Epithelial cell of esophagus (primary cell): ENCODE measurements at places on chromosomes 7 and 10.
A peak's percentile ranks its signal among the peaks of the same experiment; 100 is the strongest.

- DNase-seq, result no peak
These were observed 275.4 kb downstream of the GLRX3 start for GRCh38 chr10:130411496-130412085.

DNA sequence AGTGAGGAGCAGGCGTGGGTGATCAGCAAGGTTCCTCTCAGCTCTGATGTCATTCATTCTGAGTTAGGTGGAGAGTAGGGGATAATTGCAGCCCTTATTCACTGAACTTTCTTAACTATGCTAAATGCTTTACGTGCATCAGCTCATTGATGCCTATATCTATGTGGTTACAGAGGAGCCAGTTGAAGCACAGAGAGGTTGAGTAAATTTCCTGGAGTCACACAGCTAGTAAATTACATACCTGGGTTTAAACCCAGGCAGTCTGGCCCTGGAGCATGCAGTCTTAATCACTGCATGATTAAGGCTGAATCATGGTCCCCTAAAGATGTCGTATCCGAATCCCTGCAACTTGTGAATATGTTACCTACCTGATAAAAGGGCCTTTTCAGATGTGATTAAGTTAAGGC, 99.6 kb downstream of the GRK5 start:
- peak; percentile 79 for DNase-seq

- no peak for DNase-seq
These were observed 28.6 kb downstream of the ECD start for GRCh38 chr10:73139251-73139650.

GRCh38 chr10:59793919-59794318, 40.7 kb upstream of the MRLN start:
- no peak for DNase-seq

DNA sequence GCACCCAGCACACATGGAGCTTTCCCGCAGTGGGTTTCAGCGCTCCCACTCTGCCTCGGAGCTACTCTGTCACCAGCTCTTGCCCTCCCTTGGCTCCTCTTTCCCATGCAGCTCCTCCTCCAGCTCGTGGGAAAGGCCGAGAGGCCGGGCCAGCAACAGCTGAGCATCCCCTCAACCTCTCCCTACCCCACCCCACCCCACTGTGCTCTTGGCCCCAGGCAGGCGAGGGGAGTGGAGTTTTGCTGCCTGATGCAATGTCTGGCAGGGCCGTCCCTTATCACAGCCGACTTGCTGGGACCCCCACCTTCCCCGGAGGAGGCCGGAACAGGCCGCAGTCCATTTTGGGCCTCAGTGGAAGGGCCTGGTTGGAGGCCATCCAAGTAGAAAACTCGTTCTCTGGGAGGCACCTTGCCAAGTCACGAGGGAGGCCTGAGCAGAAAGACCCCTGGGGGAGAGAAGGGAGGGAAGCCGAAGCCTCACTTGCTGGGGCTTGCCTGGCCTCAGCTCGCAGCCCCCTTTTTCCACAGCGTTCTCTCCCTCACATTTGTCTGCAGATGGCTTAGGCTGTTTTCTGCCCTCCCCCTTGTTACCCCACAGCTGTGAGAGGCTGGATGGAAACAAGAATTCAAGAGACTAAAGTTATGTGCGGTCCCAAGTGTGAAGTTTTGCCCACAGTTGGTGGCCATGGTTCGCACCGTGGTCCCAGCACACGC, 35.3 kb downstream of the CHST3 start:
- DNase-seq, result peak; percentile 31

DNA sequence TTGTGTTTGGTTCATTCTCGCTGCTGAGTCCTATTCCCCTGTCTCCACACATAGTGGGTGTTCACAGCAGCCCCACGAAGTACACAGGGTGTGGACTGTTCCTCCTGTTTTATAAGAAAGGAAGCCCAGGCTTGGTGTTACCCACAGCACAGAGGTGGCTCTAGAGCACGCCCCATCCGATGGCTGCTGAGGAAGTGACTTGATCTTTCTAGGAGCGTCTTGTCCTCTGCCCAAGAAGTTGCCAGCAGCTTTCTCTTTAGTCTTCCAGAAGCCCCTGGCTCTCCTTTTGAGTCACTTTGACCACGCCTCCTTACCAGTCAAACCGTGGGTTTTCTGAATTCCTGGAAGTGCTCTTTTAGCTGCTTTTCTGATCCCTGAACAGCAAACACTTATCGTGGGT, 94.0 kb downstream of the GRK5 start:
- DNase-seq, result no peak

GRCh38 chr7:18496341-18496700, 772 bp downstream of the HDAC9 start:
- DNase-seq, result no peak

GRCh38 chr7:45812946-45813345, 59.9 kb downstream of the CCDC201 start:
- no peak for DNase-seq

- DNase-seq, result peak; percentile 30
These were observed 219.7 kb downstream of the MTERF1 start for GRCh38 chr7:91660734-91661356.

- no peak for DNase-seq
These were observed 4.9 kb upstream of the KLHL7 start for GRCh38 chr7:23100697-23101096.

DNA sequence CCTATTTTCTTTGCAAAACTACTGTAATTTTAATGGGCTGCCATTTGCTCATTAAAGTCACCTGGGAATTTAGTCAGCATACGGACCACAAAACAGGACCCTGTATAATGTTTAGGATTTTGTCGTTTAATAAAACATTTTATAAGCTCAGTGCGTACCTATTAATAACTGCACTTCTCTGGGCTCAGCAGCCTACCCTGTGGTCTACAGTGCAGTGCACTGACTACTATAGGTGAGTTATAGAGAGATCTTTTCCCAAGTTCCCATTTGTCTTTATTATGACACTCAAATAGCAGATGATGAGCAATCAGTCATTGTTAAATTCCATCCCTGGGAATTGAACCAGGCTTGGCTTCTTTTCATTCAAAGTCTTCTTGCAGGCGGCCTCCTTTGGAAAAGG, 433.4 kb upstream of the NFE2L3 start:
- no peak for DNase-seq

GRCh38 chr10:49287689-49288340, 11.2 kb upstream of the C10orf71 start:
- no peak for DNase-seq

- DNase-seq, result no peak
These were observed 139.2 kb upstream of the RET start for GRCh38 chr10:42937649-42938180.

DNA sequence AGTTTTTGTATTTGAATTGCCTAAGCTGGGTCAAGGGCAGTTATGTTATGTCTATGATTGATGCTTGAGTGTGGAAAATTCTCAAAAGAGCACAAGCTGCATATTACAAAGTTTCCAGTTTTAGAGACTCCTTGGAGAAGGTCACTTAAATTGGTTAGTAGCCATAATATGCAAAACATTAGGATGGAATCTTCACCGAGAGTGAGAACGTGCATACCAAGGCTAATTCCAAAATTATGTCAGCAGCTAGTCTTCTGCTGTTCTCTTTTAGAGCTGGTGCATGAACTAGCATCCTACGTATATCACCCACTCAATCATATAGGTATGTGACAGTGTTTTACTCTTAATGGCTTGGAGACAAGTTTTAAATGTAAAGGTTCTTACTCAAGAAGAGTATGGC, 49.2 kb downstream of the MKX start:
- DNase-seq, result no peak

- DNase-seq, result no peak
These were observed 4.5 kb upstream of the LRRC4 start for GRCh38 chr7:128035712-128036111.

GRCh38 chr7:35263396-35263795, 9.5 kb upstream of the TBX20 start:
- DNase-seq, result no peak

- DNase-seq, result peak; percentile 8
These were observed 80.0 kb downstream of the AKAP9 start for GRCh38 chr7:92020636-92021035.

DNA sequence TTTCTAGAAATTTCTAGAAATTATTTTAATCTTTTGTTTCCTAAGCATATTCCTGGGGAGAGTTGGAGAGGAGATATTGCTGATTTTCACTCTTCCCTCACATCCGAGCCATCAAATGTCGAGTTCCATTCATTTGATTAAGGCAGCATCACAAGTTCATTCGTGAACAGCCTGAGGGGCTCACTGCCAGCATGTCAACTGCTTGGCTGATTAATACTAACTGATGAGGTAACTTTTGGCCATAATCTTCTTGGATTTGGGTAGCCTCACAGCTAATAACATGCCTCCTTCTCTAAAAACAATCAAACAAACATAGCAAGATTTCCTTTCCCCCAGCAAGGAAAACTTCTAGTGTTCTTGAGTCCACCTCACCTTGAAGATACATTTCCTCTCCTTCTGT, 87.1 kb upstream of the AFAP1L2 start:
- DNase-seq, result peak; percentile 70

DNA sequence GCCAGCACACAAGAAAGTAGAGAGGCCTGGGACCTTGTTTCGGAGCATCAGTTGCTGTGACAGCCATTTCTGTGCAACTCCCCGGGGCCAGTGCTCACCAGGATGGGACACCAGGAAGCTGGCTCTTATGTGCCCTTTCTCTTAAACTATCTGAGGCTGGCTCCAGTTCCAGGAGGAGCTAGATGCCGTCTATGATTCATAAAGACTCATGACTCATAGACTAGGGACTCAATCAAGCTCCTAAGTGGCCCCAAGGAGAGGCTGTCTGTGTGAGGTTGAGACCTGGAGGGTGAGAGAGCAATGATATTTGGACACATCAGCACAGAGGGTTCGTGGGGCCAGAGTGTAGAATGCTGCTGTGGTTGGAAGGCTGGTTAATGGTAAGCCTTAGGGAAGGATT, 580.1 kb downstream of the CCSER2 start:
- peak; percentile 4 for DNase-seq

DNA sequence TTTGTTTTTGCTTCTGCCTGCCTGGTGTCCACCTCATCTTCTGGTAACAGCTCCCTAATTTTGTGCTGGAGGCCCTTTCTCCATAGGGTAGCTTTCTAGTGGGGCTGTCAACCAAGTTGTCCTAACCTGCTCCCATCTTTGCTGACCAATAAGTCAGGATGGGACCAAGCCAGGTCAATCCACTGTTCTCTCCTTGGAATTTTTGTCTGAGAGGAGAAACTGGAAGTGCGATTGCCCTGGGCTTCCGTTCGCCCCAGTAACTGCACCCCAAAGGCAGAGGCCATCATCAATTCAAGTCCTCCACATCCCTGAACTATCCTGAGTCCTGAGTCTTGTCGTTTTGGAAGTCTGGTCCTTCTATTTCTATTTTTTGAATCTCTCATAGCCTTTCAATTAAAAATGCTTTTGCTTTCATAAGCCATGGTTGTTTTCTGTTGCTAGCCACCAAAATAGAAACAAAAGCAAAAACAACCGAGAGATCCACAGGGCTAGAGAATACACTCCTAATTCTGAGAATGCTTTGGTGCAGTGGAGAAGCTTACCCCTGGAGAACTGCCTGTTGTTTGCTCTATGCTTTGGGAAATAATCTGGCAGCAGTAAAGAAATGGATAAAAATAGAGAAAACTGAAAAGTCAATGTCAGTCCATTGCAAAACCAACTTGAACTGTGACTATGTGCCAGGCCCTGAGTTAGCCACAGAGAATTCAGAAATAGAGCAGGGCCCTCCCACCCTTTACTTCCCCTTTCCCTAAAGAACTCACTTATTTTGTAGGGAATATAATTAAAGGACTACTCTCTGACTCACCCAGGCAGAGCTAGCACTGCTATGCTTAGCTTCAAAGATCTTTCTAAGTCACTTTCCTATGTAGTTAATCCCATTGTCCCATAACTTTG, 368.1 kb downstream of the CXCL12 start:
- DNase-seq, result no peak

DNA sequence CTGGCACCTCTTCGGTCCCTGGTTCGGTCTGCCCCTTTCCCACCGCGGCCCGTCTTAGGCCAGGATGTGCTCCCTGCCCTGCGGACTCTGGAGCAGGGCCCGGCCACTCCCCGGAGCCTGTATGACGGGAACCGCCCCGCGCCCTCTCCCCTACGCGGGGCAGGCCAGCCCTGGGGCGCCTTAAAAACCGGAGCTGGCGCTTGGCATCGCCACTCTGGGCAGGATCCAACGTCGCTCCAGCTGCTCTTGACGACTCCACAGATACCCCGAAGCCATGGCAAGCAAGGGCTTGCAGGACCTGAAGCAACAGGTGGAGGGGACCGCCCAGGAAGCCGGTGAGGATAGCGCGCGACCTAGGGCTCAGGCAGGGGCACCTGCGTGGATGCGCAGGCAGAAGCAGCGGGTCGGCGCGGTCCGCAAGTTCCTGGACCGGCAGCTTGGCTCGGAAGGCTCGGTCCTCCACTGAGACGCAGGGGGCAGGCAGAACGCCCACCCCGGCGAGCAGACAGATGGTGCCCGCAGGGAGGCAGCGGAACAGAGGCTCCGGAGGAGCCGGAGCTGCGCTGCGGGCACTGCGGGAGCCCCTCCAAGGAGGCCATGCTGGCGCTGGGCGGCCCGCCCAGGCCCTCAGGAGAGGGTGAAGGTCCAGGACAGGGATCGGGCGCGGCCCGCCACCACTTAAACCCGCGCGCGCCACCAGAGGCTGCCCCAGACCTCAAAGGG, at the start of gene ADIRF:
TSS of gene ADIRF (plus strand) at position 212 of the 723 bp plus-strand sequence. CDS start at position 275, 63 bp downstream.
- DNase-seq, result peak; percentile 89
